ENCODE measurements at places on chromosomes 13 and 19.
A peak's percentile ranks its signal among the peaks of the same experiment; 100 is the strongest.

GRCh38 chr13:94799299-94799698, 87.0 kb upstream of the SOX21 start:
- DNase-seq = no peak

- no peak for DNase-seq
These were observed 27.0 kb downstream of the SPTBN4 start for GRCh38 chr19:40493778-40494177.

DNA sequence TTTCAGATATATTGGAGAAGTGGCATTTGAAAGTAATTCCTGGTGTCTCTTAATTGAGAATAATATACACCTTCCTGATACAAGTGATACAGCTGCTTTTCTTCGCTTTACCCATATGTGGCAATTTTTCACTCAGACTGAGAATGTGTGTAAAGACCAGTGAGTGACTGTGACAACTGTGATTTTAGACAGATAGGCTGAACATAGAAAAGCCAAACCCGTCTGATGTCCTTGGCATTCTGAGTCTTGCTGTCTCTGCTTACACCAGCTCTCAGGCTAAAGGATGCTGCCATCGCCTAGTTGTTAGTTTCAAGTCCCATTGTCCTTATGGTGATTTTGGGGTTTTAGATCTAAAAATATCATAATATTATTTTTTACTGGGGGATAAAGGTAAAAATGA, 492.6 kb downstream of the RFC3 start:
- DNase-seq = no peak

GRCh38 chr13:81388400-81388799, 1047.5 kb upstream of the SPRY2 start:
- no peak for DNase-seq

GRCh38 chr19:39557811-39558623, 18.1 kb upstream of the EID2 start:
- DNase-seq = no peak

GRCh38 chr19:49357186-49357585, 5.0 kb downstream of the TEAD2 start:
- DNase-seq = no peak

DNA sequence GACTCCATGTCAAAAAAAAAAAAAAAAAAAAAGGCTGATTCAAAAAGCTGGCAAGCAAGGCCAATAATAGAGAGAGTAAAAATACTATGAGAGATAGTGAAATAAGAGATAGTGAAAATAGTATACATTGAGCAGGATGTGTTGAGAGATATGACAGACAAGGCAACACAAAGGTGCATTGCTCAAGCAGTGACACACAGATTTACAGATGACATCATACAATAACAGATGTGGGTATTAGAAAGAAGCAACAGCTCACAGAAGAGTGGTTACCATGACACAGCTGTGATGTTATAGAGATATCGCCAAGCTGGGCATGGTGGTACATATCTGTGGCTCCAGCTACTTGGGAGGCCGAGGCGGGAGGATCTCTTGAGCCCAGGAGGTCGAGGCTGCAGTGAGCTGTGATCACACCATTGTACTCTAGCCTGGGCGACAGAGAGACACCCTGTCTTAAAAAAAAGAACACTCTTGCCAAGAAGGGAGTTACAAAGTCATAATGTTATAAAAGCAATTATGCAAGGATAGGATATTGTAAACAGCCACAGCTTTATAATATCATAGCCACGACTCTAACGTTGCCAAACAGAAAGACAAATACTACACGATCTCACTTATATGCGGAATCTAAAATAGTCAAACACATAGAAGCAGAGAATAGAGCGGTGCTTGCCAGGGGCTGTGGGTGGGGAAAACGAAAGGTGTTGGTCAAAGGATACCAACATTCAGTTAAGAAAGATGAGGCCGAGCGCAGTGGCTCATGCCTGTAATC, 10.3 kb downstream of the TNFSF9 start:
- DNase-seq = no peak

DNA sequence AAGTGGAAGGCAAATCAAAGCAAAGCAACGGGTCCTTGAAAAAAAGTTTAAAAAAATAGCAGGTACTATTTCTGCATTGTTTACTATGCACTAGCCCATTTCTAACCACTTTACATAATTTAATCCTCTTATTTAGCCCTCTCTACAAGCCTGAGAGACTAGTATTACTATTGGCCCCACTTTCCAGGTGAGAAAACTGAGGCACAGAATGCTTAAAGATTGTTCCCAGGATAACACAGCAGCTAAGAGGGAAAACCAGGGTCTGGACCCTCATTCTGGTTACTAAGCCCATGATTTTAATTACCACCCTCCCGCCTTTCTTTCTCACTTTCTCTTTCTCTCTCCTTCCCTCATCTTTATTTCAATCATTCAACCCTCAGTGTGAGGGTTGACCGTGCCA, 5.7 kb downstream of the ZSWIM9 start:
- DNase-seq = no peak

- no peak for DNase-seq
These were observed 30.8 kb upstream of the IGFL1 start for GRCh38 chr19:46198756-46199155.

DNA sequence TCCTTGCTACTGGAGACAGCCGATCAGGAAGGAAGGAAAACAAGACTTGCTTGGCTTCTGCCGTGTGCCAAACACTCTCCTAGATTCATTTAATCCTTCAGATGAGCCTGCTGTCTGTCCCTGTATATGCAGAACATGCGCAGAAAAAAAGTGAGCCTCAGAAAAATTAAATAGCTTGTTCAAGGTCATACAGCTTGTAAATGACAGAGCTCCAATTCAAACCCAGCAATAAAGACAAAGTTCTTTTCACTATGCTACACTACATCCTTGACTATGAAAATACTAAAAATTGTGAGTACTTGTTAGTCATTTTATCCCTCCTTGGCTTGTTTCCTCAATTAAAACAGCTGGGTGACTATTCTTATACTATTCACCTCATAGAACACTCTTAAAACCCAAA, 121.4 kb downstream of the KCNRG start:
- no peak for DNase-seq

- no peak for DNase-seq
These were observed 126.2 kb upstream of the FNDC3A start for GRCh38 chr13:48849515-48849914.

DNA sequence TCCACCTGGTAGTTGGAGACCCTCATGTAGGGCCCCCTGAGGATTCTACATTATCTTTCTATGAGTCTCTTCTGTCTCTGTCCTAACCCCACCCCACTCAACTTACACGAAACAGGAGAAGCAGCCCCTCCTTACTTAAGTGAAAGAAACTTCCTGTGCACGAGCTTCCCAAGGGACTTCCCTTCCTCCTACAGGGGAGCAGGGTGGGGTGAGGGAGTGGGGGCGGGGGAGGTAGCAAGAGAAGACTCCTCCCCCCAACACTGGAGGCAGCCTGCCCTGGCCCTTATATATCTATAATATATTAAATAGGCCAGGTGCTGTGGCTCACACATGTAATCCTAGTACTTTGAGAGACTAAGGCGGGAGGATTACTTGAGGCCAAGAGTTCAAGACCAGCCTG, 5.5 kb upstream of the PDE4C start:
- DNase-seq = no peak

DNA sequence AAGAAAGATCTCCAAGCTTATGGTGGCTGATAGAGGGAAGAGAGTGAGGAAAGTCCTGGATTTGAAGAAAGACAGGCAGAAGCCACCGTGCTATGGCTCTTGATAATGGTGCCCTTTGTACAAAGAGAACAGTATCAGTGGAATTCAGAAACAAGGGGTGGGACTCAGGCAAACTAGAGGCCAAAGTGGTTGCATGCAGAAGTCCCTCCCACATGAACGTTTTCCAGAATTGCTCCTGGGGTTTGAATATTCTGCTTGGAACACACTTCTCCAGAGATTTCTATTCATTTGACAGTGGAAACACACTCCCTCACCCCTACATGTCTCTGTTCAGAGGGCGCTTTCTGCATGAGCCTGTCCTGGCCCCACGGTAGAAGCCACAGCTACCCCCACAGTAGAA, 10.1 kb upstream of the MBNL2 start:
- no peak for DNase-seq

- no peak for DNase-seq
These were observed 5.9 kb upstream of the ZNF552 start for GRCh38 chr19:57820599-57820998.

DNA sequence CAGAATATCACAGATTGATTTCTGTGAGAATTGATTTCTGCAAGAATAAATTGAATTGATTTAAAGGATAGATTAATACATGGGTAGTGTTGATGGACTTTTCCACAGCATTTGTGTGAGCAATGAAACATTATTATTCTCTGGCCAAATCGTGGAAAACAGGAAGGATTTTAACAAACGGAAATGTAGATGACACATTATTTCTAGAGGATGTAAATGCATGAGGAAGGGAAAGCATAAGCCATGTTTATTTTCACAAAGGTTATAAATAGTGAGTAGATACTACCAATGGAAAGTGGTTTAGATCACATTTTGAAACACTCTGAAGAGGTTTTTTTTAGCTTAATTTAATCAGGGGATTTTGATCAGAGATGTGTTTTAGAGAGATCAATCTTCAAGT, 1534.6 kb upstream of the MIR17HG start:
- DNase-seq = no peak

DNA sequence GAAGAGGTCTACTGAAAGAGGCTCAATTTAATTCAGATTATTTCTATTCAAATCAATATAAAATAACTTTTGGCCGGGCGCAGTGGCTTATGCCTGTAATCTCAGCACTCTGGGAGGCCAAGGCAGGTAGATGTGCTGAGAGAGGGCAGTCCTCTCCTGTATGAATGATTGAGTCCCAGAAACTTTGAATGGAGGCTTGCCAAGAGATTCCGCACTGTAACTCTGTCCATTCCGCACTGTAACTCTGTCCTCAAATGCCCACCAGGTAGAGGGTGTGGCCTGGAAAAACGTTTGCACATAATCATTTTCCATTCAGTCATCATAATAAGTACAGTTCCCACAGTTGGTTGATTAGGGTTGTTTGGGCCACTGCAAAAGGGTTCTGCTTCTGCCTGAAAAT, 274.7 kb upstream of the SOX21 start:
- DNase-seq = no peak

- no peak for DNase-seq
These were observed 50.6 kb downstream of the USPL1 start for GRCh38 chr13:30668312-30668711.

GRCh38 chr13:98581971-98582702, 5.2 kb upstream of the STK24 start:
- DNase-seq = no peak

GRCh38 chr19:10797078-10797477, 38.9 kb downstream of the TMED1 start:
- DNase-seq = peak; percentile 21

DNA sequence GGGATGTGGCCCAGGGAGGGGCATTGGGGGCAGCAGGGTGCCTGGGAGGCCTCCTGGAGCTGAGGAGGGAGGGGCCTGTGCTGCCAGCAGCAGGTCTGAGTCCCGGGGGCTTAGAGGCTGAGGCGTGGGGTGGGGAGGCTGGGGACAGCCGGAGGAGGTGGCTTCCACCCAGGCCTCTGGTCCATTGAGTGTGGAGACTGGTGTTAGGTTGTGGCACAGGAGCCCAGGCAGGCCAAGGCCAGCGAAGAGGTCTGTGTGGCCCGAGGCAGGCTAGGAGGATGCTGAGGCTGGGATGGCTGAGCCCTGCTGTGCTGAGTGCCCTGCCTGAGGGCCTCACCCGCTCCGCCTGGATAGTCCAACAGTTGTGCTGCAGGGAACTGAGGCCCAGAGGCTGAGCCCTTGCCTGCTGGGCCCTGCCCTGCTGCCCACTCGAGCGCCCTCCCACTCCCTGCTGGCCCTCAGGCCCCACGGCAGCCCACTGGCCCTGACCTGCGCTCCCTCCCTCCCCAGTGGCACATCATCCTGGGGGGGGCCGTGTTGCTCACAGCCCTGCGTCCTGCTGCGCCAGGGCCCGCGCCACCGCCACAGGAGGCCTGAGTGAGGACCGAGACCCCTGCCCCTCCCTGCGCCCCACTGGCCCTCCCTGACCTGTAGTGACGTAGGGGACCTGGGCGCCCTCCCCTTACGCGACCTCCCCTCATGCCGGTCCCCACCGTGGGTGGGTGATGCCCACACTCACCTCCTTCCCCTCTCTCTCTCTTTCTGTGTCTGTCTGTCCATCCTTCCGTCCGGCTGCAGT, 4.9 kb upstream of the GARIN5A start:
- DNase-seq = no peak

DNA sequence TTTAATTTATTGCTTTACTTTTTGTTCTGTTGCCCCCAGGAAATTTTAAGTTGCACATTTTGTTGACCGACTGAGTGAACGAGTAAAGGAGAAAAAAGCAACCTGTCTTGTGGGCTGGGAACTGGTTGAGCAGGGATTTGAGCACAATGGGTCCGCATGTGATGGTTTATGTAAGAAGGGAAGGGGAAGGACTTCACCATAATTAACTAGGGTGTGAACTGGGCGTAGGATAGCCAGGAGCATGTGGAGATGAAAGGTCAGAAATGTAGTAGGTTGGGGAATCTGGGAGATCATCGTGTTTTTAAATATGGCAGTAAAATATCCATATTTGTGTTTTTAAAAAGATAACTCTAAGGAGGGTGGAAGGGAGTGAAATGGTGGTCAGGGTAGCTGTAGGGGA, 99.9 kb downstream of the GPC5 start:
- DNase-seq = no peak

- DNase-seq = no peak
These were observed 46.2 kb downstream of the SKA3 start for GRCh38 chr13:21130116-21130515.

- DNase-seq = no peak
These were observed 229.4 kb downstream of the NDFIP2 start for GRCh38 chr13:79710376-79710775.

DNA sequence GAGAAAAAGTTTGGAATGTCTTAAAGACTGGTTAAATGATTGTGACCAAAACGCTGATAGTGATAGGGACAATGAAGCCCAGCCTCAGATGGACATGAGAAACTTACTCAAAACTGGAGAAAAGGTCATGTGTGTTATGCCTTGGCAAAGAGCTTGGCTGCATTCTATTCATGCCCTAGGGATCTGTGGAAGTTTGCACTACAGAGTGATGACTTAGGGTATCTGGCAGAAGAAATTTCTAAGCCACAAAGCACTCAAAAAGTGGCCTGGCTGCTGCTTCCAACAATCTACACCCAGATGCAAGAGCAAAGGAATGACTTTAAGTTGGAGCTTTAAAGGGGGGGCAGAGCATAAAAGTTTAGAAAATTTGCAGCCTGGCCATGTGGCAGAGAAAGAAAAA, 521.3 kb downstream of the UQCRFS1 start:
- DNase-seq = no peak

GRCh38 chr13:32254416-32254815, 60.7 kb downstream of the ZAR1L start:
- DNase-seq = no peak

GRCh38 chr13:38702669-38703068, 15.8 kb downstream of the FREM2 start:
- no peak for DNase-seq

DNA sequence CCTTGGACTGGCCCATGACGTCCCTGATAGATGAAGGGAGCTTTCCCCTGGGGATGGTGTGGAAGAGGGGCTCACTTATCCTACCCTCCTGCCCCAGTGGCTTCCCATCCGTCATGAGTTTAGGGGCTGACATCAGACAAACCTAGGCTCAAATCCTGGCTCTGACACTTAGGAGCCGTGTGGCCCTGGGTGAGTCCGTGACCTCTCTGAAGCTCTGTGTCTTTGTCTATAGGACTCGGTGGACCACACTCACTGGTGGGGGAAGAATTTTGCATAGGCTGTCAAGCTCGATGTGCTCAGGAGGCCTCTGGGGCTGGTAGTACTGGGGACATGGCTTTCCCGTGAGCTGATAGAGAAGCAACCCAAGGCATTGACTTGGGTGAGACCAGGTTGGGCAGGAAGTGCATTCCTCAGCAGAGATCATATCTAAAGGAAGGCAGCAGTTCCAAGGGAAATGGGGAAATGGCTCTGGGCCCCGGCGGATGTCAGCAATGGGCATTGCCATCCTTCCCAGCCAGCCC, 17.4 kb upstream of the AP1M2 start:
- no peak for DNase-seq
